ENCODE measurements at places on chromosomes 4 and X. TPM values are rescaled to one million over a fixed set of nuclear protein-coding genes. Genes with fewer than 3 reads are reported as not detected.

DNA sequence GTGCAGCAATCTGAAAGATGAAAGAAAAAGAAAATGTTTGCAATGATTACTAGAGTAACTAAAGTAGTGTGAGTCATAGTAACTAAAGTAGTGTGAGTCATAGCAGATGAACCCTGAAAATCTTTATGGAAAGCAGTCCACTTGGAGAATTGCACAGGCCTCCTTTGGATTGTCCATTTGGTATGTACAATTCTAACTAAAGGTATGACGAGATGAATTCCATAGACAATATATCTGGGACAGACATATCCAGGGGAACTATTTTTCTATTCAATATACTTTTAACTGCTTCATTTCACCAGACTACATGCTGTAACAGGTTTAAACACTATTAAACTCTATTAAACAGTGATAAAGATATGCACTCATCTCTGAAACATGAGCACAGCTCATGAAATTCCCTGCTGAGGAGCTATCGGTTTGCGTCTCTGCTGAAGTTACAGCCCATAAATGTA, 798.7 kb downstream of the PCDH7 start:
- DNase-seq: no peak

- DNase-seq: peak; percentile 9
Measured at GRCh38 chr4:44761306-44761705, 35.0 kb upstream of the GNPDA2 start.

The EGF gene
- total RNA-seq: 16.9 TPM

The SLITRK2 gene
- 1.2 TPM for total RNA-seq

DNA sequence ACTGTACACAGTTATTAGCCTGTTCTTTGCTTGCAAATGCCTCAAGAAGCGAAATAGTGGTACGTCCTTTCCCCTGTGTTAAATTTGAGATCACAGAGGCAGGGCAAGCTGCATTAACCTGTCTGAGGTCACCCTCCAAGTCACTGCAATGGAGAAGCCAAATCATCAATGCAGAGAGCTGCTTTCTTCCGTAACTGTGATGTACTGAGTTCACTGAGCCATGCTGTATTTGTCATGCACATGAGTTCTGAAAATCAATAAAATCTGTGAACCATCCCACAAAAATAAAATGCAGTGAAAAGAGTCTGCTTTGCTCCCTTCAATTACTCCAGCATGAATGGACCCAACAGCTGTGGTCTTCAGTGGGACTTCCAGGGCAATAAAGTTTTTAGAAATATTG, 393.5 kb downstream of the KCNIP4 start:
- no peak for DNase-seq

DNA sequence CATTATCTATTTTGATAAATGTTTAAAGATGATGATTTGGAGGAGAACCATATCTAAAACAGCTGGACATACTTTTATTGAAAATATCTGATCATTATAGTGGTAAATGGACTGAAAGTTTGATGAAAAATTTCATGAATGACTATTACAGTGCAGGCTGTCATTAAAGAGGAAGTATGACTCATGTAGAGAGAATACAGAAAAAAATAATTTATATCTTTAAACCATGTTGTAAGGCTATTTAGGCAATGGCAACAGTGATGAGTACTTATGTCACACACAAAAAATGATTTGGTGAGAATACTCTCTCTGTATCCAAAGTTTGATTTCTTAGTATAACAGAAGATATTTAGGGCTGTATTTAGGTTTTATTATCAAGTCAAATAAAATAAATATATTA, 3.9 kb upstream of the GLRB start:
- no peak for DNase-seq

- no peak for DNase-seq
Measured at GRCh38 chr4:170093973-170094535, 4.3 kb upstream of the AADAT start.

- DNase-seq: peak; percentile 1
Measured at GRCh38 chrX:143788265-143788664, 67.7 kb upstream of the SPANXN2 start.

- no peak for DNase-seq
Measured at GRCh38 chr4:112563431-112564200, 47.6 kb upstream of the NEUROG2 start.

The ITIH6 gene
- 0.51 TPM for total RNA-seq

The COX7B2 gene
- not detected for total RNA-seq

DNA sequence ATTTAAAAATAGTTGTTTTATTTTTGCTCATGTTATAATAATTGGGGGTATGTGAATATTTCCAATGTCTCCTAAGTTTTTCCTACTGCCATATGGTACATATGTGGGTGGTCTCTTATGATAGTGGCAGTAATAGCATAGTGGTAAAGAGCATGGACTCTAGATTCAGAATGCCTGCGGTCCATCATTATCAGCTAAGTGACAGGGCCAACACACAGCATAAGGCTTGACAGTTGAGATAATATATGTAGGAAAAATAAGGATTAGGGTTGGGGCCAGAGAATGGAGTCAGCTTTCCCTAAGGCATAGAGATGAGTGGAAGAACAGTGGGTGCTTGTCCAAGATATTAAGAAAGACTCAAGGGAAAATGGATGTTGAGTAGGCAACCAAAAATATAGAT, 2707.5 kb downstream of the PCDH7 start:
- DNase-seq: no peak

The IL13RA2 gene
- total RNA-seq: 1.6 TPM

The XAGE2 gene
- not detected for total RNA-seq

DNA sequence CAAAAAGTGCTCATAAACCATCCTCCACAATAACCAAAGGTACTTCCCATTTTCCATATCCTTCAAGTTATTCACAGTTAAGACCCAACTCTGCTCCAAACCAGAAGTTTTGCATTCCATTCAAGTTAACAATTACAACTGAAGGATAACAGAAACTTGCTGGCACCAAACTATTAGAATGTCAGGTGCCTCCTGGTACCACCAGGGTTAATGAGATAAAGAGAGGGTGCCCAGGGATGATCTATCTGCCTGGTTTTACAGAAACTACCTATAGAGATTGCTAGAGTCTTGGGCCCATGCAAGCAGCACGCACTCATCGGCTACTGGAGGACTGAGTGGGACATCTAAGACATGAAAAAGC, 114.6 kb downstream of the RBM47 start:
- DNase-seq: peak; percentile 29

- DNase-seq: no peak
Measured at GRCh38 chr4:176799653-176800052, 6.9 kb upstream of the VEGFC start.

DNA sequence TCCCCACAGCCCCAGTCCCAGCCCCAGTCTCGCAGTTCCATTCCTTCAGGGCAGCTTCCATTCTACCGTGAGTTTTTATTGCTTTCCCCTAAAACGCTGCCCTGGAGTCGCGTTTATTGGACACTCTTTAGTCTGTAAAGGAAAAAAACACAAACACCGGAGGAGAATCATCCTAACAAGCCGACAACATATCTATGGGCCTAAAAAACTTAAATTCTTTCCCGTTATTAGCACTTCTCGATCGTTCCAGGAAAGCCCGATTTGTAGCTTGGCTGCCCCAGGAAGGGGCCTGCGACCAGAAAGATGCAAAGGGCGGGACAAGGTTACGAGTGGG, 178.5 kb downstream of the CBR4 start:
- DNase-seq: no peak
